ENCODE measurements at places on chromosomes 16 and 17.

DNA sequence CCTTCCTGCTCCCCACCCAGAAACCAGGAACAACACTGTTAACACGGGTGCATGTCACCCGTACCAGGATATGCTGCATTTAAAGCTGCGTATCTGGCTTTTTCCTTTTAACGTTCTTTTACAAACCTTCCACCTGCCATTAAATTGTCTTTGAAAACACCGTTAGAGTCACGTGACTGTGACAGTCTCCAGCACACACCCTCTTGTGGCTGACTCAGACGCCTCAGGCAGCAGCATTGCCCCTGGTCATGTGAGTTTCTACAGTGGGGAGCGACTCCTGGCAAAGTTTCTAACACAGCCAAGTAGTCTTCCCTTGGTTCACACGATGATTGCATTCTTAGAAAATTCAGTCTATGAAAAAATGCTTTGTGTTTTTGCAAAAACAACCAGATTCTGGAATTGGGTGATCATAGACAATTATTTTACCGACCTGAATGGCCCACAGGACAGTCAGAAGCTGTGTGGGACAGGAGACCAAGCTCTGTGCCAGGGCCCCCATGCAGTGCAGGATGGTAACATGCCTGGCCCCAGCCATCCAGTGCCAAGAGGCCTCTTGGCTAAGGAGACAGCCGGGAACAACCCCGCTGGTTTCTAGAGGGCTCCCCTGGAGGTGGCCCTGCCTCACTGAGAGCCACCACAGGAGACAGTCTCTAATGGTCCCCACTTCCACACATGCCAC lies 199.1 kb downstream of the KATNIP start:
- DNase-seq = peak; percentile 71

DNA sequence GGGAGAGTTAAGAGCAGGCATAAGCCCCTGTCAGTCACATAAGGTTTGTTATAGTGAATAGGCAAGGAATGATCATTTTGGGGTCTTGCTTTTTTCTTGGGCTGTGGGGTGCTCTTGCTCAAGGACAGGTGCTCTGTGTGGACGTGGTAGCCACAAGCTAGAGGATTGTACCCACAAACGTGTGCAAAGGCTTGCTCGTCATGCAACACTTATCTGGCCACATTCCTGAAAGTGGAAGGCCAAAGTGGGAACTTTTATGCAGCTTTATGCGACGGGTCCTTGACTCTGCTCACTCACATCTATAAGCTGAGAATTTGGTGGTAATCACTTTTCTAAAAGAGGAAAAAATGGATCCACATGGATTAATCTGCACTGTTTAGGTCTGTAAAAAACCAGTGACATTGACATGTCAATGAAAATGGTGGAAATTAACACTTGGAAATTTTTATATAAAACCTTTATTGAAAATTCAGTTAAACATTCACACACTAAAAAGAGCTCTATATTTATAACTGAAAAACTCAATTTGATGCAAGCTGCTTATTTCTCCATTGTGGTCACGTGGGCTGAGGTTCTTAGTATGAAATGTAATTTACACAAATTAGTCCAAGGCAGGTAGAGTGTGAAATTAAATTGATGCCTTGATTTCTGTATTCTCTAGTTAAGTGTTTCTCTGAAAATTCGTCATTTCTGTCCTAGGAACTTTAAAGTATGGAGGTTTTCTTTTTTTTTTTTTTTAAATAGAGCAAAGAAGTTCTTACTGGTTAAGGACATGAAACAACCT lies 162.3 kb downstream of the MSI2 start:
- no peak for DNase-seq

DNA sequence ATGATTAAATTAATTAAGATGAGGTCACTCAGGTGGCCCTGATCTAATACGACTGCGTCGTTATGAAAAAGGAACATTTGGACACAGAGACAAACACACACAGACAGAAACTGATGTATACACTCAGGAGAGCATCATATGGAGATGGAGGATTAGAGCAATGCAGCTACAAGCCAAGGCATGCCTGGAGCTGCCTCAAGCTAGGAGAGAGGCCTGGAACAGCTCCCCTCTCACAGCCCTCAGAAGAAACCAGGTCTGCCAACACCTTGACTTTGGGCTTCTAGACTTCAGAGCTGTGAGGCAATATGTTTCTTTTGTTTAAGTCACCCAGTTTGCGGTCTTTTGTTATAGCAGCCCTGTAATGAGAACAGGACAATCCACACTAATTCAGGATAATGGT lies 318.9 kb downstream of the HS3ST3B1 start:
- DNase-seq = peak; percentile 82

DNA sequence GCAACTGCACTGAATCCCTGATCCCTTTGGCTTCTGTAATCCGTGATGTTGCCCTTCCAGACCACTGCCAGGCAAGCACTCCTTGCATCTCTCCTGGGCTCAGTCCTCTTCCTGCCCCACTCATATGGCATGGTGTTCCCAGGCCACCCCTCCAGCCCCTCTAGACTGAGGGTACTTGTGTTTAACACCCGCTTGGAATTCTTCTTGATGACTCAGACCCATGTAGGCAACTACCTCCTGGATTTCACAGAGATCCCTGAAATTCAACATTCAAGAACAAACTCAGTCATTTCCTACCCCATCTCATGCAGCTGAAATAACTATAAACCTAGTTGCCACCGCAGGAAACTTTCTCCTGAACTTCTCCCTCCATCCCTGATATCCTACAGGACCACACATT lies 541.9 kb upstream of the CDH11 start:
- no peak for DNase-seq

DNA sequence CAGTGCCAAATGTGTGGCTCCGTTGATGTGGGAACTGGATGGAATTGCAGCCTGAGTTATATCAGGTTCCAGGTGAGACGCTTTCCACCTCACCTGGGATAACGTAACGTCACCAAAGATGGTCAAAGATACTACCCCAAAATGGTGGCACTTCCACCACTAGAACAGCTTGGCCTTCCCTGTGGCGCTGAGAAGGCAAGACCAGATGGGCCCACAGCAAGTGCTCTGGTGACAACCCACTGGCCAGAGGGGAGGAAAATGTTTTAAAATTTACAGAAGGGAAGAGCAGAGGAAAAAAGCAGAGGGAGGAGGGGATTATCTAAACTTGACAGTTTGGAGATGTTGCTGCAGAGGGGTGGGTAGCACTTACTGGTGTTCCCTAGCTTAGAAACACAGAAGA lies 7.5 kb upstream of the ITGA2B start:
- no peak for DNase-seq

DNA sequence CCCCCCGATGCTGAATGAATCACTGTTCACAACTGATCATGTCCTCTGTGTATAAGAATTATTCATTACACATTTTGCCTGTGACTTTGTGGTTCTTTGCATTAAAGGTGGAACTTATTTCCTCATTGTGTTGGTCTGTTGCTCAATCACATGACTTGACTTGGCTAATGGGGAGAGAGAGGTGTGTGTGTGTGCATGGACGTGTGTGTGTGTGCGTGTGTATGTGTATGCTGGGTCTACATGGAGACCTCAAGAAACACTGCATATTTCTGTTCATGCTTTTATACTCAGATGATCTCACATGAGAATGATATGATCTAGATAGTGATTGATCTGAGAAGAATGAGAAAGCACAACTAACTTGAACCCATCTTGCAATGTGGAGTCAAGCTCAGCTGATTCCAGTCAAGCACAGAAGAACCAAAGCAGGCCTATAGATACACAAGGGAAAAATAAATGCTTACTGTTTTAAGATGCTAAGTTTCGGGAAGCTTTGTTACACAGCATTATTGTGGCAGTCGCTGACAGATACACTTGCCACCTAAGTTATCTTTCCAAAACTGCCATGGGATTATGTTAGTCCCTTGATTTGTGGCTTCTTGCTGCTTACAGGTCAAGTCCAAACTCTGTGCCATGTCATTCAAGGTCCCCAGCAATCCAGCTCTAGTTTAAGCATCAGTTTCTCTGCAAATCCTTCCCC lies 167.9 kb upstream of the ZFHX3 start:
- DNase-seq = no peak

DNA sequence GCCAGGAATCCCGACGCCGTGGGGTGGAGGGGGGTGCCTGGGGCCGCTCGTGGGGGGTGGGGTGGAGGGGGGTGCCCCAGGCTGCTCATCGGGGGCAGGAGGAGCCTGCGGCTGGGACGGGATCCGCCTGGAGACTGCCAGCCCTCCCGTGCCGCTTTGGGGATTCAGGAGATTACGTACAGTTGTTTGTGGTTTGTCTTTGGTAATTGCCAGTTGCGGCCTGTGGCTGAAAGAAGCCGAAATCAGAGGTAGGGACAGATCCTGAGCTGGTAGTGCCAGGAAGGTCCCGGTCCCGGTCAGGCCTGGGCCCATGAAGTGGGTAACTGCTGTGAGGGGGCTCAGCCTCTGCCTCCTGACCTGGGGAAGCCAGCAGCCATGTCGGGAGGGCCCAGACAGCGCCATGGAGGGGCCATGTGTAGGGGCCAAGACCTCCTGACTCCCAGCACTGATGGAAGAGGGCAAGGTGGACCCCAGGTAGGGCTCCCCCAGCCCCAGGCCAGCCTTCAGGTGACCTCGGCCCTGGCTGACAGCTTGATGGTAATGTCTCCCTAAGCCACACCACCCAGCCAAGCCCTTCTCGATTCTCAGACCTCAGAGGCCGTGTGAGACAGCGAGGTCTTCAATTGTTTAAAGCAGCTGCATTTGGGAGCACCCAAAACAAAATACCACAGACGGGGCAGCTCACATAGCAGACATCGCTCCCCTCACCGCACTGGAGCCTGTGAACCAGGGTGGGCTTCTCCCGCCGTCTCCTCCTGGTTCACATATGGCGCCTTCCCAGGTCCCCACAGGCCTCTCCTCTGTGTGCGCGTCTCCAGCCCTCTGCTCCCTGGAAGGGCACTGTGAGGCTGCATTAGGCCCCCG lies 34.9 kb upstream of the SSTR5 start:
- peak; percentile 52 for DNase-seq

DNA sequence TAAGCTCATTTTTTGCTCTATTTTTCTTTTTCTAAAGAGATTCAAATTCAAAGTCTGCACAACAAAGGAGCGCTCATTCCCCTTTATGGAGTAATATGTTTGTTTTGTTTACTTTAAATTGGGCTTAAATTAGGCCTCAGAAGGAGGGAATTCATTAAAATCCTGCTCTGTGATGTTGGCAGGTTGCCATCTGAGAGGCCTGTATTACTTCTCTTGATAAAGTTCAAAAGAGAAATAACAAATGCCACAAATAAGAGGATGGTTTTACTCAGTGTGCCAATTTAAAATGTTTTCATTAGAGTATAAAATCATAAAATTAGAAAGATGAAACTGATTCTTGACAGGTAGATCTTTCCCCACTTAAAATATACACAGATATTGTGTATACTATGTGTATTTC lies 54.5 kb upstream of the HLF start:
- DNase-seq = no peak

DNA sequence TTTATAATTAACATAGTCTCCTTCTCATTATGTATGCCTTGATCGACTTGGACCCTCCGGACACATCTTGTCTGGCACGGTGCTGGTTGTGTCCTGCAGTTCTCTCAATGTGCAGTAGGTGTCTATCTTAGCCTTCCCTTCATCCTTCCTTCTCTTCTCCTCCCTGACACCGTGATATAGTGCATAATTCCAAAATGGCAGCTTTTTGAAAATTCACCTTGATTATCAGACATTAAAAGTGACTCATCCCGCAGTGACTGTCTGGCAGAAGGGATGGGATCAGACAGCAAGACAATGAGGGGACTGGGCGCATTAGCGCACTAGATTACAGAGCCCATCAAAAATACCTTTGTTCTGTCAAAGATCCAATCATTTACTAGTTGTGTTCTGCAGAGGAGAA lies 70.0 kb upstream of the PMFBP1 start:
- peak; percentile 48 for DNase-seq

DNA sequence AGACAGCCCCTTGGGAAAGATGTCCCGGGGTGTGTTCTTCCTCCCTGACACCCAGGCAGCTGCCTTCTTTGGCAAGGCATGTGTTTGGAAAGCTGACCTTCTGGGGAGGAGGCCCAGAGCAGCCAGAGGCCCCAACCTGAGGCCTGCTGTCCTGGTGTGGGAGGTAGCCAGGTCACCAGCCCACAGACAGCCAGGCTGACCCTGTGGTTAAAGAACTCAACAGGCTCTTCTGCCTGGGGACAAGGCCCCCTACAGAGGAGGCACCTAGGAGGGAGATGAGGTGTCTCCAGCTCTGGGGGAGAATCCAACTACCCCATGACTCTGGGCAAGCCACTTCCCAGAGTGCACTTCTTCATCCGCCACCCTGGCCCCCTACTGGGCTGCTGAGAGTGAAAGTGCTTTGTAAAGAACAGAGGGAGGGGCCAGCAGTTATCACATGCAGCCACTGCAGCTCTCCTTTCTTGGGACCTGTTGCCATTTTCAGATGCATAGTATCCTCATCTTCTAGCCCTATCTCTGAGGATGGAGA lies 13.1 kb upstream of the SREBF1 start:
- DNase-seq = no peak

- no peak for DNase-seq
Measured at GRCh38 chr16:85871756-85872155, 27.2 kb upstream of the IRF8 start.

GRCh38 chr16:31141489-31142108 lies 6.1 kb upstream of the PRSS8 start:
- peak; percentile 79 for DNase-seq

GRCh38 chr17:14341866-14342265 lies 41.0 kb downstream of the HS3ST3B1 start:
- no peak for DNase-seq

- DNase-seq = no peak
Measured at GRCh38 chr16:31568577-31569359, 41.1 kb downstream of the AHSP start.

DNA sequence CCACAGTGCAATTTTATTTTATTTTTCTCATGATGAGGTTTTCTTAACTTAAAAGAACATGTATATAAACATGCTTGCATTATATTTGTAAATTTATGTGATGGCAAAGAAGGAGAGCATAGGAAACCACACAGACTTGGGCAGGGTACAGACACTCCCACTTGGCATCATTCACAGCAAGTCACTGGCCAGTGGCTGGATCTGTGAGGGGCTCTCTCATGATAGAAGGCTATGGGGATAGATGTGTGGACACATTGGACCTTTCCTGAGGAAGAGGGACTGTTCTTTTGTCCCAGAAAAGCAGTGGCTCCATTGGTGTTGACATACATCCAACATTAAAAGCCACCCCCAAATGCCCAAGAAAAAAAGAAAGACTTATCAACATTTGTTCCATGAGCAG lies 12.3 kb upstream of the EFCAB13 start:
- no peak for DNase-seq

DNA sequence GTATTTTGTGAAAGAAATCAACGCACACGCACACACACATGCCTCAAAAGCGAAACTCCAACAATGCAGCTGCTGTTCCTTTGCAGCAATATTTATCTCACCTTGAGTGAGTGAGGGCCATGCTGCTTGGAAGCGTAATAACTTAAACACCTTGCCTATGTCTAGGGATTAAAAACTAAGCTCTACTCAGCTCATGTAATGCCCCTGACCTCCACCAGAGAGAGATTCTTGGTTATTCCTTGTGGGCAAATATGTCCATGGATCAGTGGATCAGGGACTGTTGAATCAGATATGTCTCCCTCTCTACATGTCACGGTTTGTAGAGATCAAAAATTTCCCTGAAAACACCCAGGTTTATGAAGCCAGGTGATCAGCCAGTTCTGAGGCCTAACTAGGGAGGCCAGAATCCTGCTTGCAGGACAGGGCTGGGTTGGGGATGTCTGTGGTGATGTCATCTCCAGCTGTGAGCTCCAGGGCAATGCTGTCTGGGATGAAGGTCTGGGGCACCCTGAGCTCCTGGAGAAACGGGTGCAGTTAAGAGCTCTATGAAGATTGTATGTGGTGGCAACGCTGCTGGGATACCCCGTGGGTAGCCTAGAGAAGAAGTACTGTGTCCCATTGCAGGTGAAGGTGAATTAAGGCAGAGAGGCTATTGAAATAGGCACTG lies 149.4 kb downstream of the KCNJ12 start:
- DNase-seq = no peak

Data from mammary epithelial cell (primary cell).